Stimulated activated CD8-positive, alpha-beta memory T cell treated with anti-CD3 and anti-CD28 coated beads, Interleukin-4, amount 100 ng/mL, for 24 hours (primary cell): ENCODE measurements at places on chromosomes 13 and 19.

DNA sequence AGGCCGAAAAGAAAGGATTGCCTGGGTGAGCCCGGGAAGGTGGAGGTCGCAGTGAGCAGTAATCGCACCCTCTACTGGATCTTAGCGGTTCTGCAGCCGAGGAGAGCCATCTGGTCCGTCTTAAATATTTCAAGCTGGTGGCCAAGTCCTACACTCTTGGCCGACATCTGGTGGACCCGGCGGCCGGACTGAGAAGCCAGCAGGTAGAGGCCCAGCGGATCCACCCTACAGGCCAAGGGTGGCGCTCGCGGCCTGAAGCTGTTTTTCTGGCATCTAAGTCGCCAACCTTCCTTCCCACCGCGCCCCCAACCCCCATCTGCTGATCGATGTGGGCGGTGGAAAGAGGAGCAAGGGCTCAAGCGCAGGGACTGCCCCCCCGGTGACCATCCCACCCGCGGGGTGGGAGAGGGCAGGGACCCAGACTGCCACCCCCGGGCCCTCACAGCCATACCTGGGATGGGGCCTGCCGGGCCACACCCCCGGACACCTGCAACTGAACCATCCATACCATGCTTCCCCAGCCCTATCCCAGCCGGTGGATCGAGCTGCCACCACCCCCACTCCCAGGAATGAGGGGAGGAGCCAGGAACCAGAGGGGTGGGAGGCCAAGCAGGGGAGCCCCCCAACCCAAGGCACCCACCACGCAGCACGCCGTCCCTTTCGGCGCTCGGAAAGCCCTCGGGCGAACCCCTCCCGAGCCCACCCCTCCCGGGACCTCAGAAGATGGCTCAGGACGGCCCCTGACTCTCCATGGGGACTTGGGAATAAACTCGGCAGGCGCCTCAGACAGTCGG is 46.3 kb upstream of the ZNF730 start:
- DNase-seq = no peak

- no peak for DNase-seq
These were observed 14.8 kb downstream of the EPSTI1 start for GRCh38 chr13:42977219-42977659.

GRCh38 chr19:5228932-5229777 is 111.5 kb downstream of the PTPRS start:
- no peak for DNase-seq

DNA sequence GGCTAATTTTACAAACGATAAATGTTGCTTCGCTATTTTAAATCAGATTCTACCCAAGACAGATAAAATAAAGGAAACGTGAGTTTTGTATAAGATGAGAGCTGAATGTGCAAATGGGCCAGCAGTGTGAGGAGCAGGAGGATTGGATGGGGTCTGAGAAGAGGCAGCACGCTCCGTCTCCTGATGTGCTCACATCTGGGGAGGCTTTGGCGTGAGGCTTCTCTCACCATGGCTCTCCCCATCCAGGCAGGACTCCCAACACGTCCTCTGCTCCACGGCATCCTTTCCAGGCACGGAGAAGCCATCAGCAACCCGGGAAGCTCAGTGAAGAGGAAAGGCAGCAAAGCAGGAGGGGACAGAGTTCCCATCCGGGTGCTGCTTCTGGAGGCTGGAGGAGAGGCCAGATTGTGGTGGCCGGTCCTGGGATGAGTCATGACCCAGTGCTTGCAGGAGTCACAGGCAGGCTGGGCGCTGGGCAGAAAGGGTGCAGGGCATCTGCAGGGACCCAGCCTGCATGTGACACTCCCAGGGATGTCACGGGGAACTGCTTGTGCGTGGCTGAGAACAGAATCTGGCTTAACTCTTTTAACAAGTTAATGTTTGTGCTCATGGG is 47.5 kb downstream of the ZNF536 start:
- no peak for DNase-seq

DNA sequence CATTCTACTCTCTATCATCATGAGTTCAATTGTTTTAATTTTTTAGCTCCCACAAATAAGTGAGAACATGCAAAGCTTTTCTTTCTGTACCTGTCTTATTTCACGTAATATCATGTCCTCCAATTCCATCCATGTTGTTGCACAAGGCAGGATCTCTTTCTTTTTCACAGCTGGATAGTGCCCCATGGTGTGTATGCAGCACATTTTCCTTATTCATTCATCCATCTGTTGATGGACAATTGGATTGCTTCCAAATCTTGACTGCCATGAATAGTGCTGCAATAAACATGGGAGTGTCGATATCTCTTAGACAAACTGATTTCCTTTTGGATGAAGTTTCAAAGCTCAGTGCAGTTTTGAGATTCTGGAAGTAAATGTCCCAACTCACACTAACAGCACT is 326.9 kb downstream of the FGF9 start:
- no peak for DNase-seq

DNA sequence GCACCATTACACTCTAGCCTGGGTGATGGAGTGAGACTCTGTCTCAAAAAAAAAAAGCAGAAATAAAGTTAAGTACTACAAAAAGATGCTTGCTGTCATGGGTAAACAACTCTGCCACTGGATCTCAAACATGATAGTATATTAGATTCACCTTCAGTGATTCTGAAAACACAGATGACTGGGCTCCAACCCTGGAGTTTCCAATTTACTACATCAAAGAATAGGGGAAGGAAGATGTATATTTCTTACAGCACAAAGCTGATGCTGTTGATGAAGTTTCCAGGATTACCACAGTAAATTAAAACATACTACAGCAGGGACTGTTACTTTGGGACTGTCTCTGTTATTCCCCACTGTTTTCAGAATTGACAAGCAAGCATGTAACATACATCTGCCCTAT is 5.2 kb downstream of the ZNF561 start:
- DNase-seq = no peak

DNA sequence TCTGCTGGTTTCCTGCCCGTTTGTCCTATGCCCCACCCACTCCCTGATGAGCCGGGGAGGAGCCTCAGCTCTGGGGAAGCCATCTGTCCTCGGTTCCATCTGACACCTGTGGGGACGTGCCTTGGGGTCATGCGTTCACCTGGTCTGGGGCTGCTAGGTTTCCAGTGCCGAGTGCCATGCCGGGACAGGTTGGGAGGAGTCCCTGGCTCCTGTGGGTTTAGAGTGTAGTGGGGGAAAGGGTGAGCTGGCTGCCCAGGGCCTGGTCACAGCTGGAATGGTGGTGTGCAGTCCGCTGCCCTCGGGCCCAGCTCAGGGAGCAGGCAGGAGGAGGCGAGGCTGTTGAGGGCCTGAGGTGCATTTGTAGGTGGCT is 2.5 kb downstream of the KDM4B start:
- no peak for DNase-seq

DNA sequence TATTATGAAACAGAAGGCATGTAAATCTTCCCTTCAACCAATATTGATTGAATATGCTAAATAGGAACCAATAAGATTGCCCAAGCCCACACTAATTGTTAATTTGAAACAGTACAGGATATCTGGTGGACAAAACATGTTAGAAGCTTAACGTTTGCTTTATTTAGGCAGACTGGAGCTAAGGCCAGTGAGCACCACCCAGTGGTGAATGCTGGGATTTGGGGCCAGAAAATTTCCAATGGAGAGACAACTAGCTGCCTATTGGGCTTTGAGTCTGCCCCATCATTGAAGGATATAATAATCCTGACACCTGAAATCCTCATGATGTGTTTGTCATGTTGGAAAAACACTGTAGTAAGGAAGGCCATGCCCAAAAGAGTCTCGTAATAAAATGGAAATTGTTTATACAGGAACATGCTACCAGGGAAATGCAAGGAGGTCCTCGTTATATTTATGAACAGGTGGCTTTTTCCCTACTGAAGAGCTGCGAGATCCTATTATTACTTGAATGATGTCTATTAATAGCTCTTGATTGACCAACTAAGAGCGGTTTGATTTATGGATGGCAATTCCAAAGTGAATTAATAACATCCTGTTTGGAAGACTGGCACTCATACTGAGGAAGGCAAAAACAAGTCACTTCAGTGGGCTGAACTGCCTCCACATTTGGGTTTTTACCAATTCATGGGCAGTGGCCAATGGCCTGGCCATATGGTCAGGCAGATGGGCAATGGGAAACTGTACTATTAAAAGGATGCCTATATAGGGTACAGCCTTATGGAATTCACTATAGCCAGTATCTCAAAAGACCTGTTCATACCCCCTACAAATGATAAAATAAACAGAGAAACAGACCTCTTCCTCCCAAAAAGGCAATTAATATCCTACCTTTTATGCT is 8.7 kb downstream of the SIGLECL1 start:
- DNase-seq = peak; percentile 28

GRCh38 chr19:29665826-29666577 is 741 bp downstream of the PLEKHF1 start:
- no peak for DNase-seq
